ENCODE measurements at places on chromosomes 1 and 21.

DNA sequence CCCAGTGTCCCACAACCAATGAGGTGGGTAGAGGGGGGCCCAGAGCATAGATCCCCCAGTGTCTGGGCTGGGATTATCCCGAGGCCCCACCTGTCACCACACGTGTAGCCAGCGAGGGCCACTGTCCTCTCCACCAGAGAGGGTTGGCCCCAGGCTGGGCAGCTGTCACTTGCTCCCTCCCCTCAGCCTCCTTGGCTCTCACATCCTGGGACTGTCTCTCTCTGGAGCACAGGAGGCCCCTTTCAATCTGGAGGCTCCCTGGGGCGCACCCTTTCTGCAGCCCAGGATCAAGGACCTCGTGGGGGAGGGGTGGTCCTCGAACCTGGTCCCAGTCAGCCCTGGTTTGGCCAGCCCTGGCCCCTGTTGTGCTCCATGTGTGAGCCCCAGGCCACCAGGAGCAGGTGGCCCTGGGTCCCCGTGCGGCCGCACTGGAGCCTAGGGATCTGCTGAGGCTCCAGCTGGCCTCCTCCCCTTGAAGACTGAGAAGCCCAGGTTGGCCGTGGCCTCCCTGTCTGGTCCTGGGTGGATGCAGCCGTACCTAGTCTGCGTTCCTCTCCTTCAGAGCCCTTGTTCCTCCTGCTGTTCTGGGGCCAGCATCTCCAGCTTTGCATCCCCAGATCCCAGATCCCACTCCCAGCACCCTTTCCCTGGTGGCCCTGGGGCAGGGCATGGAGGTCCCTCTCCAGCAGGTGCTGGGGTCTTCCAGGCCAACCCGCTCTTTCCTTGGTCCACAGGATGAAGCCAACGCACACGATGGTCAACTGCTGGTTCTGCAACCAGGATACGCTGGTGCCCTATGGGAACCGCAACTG, 6.7 kb downstream of the TMEM201 start:
- DNase-seq = no peak

- DNase-seq = peak; percentile 77
Measured at GRCh38 chr1:54407404-54408146, 1.4 kb upstream of the SSBP3 start.

GRCh38 chr21:16402752-16403151, 673.0 kb downstream of the USP25 start:
- DNase-seq = no peak

DNA sequence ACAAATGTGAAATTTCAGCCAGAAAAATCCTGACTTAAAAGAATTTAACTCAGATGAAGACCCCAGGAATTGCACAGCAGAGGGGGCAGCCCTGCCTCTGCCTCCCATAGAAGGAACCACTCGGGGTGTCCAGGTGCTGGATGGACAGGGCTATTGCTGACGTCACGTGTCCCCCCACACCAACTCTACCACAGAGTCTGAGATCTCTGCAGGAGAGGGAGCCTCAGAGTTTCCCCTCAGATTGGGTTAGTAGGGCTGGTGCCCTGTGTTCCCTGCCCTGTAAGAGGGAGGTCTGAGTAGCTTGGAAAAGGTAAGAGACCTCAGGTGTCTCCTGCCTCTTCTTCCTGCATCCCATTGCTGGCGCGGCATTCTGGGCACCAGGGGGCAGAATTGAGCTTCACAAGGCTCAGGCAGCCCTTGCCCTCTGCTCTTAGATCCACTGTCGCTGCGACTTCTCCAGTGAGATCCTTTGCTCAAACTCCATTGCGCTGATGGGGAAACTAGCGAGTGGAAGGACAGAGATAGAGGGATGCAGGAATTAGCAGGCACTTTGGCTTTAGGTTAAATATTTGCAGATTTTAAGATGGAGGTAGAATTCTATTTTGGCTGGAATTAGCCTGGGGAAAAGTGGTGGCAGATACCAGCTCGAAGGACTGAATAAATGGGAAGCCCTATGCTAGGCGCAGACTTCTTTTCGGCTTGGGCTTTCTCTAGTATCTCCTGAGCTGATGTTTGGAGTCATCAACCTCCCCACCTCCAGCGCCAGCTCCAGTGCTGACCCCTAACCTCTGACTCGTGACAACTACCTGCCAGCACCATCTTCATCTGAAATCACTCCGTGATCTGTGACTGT, 42.8 kb upstream of the DMBX1 start:
- DNase-seq = peak; percentile 90

DNA sequence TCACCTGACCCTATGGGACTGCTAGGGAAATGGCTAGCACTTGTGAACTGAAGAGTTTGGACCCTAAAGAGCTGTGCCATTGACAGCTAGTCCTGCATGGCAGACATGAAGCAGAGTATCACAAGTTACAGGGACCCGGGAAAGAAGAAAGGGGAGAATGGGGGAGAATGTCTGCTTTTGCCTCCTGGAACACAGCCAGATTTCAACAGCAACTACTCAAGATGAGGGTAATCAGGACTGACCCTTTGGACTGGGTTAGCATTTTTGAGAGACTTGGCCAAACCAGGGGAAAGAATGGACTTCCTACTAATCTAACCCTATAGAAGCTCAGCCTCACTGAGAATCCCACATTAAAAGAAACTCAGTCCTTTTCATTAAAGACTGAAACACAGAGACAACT, 8.7 kb upstream of the UTP25 start:
- DNase-seq = no peak

GRCh38 chr1:99107680-99108079, 103.0 kb upstream of the PLPPR5 start:
- DNase-seq = no peak

GRCh38 chr1:27136998-27137542, 17.9 kb downstream of the SLC9A1 start:
- DNase-seq = peak; percentile 94

- no peak for DNase-seq
Measured at GRCh38 chr1:57142999-57143398, 177.2 kb upstream of the C8B start.

DNA sequence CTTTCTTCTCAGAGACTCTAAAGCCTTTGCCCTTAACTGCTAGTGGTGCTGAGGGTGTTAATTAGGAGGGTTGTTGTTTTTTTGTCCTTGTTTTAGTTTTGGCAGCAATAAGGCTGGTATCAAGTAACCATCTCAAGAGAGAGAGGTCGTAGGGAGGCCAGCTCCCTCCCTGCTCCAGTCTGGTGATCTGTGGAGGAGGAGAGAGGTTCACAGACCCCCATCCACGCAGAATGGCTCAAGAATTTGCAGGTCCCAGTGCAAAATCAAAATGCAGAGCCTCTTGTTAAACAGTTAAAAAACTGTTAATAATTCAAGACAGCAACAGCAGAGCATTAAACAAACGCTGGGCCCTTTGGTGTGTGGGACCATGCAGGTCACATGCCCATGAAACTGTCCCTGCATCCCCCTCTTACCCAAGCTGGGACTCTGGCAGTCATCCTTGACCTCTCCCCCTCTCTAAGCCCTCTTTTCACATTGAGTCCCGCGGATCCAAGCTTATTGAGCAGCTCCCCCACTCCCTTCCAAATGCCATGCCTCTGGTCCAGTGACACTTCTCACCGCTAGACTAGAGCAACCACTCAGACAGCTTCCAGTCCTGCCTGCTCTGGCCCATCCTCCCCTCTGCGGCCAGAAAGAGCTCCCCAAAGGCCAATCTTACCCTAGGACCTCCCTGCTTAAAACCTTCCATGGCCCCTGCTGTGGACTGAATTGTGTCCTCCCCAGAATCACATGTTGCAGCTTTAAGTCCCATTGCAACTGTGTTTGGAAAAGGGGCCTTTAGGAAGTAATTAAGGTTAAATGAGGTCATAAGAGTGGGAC, 47.7 kb upstream of the RPL11 start:
- no peak for DNase-seq

GRCh38 chr1:161214369-161214768, 726 bp upstream of the FCER1G start:
- no peak for DNase-seq

DNA sequence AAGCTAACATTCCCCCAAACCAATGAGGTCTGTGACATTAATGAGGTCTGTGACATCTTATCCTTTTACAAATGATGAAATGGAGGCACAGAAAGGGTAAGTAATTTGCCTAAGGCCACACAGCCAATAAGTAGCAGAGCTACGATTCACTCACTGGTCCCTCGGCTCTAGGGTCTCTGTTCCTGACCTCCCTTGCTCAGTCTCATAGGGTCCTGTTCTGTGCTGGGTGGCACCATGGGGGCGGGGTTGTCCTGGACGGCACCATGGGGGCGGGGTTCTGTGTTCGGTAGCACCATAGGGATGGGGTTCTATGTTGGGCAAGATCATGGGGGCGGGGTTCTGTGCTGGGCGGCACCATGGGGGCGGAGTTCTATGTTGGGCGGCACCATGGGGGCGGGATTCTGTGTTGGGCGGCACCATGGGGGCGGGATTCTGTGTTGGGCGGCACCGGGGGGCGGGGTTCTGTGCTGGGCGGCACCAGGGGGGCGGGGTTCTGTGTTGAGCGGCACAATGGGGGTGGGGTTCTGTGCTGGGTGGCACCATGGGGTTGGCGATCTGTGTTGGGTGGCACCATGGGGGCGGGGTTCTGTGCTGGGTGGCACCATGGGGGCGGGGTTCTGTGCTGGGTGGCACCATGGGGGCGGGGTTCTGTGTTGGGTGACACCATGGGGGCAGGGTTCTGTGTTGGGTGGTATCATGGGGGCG, 55.6 kb downstream of the CLSTN1 start:
- peak; percentile 47 for DNase-seq

DNA sequence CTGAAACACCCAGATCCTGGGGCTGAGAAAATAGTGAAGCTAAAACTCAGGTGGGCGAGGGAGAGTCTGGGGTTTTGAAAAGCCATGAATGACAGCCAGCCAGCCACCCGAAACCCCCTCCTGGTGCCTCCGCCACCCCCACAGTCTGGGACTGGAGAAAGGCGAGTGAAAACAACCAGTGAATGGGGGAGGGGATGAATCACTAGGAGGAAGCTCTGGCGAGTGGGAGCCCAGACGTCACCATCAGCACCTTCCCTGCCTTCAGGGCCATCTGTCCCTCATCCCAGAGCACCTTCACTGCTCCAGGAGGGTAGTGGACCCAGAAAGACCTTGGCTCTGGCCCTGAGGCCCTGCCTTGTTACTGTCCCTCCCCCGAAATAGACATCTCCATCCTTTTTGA, 9.2 kb downstream of the RORC start:
- peak; percentile 83 for DNase-seq

DNA sequence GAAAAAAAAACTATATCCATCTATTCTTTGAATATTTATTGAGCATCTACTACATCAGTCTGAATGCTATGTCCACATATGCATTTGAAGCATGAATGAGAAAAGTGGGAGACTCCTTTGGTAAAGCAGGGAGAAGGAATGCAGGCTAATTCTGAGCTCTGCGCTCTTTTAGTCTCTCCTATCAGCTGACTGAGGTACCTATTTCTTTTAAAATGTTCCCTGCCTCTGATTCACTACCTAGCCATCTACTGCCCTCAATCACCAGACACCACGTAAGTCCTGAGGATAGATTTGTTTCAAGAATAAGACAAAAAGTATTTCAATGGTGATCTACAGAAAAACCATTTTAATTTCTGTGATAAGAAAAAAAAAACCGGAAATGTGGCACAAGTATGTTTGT, 3.8 kb upstream of the RGS13 start:
- no peak for DNase-seq

- no peak for DNase-seq
Measured at GRCh38 chr21:31909153-31910073, 36.6 kb downstream of the HUNK start.

DNA sequence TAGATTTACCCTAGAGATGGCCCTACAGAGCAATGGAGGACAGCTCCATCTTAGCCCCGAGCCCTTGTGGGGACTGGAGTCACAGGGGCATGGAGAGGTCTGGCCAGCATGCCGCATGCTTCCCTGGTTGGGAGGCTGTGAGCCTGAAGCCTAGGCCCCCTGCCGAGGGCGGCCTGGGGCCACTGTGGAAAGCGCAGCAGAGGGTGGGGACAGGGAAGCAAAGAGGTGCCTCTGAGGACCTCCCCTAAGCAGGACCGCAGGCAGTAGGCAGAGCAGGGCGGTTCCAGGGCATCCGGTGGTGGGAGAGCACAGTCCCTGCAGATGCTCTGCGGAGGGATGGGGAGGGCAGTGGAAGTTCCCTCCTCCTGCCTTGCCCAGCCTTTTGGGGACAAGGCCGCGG, 26.5 kb upstream of the PEF1 start:
- no peak for DNase-seq

Data from activated CD4-positive, alpha-beta T cell treated with anti-CD3 and anti-CD28 coated beads for 36 hours (primary cell).